Neuronal stem cell (in vitro differentiated cells): ENCODE measurements at places on chromosomes 6 and 20.
A peak's percentile ranks its signal among the peaks of the same experiment; 100 is the strongest.

DNA sequence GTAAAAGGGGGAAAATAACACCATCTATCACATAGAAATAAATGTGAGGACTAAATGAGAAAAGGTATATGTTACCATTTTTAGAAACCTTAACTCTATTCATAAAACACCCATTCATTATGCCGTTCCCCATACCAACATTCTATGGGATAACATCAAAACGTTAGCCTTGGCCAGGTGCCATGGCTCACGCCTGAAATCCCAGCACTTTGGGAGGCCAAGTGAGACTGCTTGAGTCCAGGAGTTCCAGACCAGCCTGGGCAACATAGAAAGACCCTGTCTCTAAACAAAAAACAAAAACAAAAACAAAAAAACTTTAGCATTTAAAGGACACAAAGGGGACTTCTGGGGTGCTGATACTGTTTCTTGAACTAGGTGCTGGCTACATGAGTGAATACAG is 1.3 kb downstream of the PIGU start:
- DNase-seq: no peak

GRCh38 chr6:30781395-30781742 is 37.0 kb upstream of the IER3 start:
- no peak for DNase-seq

- no peak for DNase-seq
Observed at GRCh38 chr6:151091571-151091970, 148.2 kb upstream of the AKAP12 start.

DNA sequence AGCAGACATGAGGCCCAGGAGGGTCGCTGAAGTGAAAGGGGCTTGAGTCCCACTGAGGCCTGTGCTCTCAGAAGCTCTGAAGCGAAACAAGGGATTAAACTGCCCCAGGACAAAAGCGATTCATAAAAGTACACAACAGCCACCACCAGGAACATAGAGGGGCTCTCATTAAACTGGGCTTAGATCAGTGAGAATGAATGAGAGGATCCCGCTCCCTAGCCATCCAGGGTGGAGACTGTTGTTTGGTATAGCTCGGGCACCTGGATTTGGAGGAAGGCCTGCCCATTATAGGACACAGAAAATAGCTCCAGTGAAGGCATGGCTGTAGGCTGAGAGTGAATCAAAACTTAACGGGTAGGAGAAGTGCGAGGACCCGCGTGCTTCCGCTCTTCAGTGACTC is 91.6 kb upstream of the TAB2 start:
- peak; percentile 76 for DNase-seq

- no peak for DNase-seq
Observed at GRCh38 chr6:42899871-42900270, 16.0 kb upstream of the PTCRA start.

DNA sequence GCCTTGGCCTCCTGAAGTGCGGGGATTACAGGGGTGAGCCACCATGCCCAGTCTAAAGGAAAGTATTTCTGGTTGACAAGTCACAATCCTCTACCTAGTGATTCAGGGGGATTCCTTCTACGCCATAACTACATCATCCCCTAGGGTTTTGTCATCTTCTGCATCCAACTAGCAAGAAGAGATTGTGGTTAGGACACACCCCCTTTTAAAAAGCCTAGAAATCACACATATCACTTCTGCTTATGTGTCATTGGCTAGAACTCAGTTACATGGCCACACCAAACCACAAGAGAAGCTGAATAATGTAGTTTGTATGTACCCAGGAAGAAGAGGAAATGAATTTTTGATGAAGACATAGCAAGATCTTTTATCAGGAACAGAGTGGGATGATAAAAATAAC is 14.7 kb upstream of the CHD6 start:
- no peak for DNase-seq

GRCh38 chr6:116955773-116956172 is 78.7 kb downstream of the RFX6 start:
- no peak for DNase-seq

DNA sequence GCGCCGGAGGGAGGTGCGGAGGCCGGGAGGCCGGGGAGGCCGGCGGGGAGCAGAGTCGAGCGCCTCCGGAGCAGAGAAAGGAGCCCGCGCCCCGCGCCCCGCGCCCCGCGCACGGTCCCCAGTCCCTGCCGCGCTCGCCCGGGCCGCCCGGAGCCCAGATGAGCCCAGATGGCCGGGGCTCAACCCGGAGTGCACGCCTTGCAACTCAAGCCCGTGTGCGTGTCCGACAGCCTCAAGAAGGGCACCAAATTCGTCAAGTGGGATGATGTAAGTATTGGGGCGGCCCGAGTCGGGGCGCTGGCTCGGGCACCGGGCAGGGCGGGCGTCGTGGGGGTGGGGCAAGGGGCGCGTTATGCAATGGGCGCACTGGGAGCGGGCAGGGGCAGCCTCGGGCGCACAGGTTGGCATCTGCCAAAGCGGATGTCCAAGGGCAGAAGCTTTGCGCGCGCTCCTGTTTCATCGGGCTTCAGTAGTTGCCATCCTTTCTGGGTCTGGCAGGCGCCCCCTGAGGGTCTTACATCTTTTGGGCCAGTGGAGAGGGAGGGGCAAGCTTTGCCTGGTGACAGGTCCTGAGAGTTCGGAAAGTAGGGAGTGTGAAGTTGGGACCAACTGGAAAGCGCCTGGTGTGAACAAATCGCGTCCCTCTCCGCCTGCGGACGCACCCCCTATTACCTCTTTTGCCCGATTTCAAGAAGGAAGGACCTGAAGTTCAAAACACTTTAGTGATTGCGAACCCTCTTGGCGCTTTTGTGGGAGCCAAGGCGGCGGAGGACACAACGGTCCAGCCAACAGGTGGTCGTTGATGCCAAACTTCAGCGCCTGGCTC is 631 bp downstream of the PLCB1 start:
- DNase-seq: peak; percentile 37

DNA sequence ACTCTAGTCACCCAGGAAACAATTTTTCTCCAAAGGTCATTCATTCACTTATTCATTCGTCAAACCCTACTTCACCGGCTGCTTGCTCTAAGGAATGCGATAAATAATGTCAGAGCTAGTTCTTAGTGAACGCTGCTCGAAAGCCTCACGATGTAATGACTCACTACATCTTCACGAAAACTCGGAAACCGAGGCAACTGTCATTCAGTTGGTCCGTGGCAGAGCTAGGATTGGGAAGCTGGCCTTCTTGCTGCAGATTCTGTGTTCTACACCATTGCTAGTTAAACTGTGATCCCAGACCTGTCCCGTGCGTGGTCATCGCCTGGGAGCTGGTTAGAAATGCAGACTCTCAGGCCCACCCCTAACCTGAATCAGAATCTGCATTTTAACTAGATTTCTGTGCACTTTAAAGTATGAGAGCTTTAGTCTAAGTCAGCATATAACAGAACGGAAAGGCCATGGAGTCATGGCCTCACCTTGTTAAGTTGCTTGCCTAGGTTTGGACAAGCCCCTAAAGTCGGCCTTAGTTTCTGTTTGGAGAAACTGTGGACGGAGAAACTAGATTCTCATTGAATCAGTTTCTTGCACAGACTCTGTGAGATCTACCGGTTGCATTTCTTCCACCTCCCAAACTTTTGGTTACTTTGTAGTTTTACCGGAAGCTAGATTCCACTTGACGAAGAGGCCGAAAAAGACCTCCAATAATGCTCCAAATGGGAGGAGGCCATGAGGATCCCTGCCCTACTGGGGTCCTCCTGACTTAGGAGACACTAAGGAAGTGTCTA is 651 bp upstream of the CCND3 start:
- no peak for DNase-seq

- DNase-seq: no peak
Observed at GRCh38 chr20:57544838-57545564, 15.9 kb upstream of the PCK1 start.

DNA sequence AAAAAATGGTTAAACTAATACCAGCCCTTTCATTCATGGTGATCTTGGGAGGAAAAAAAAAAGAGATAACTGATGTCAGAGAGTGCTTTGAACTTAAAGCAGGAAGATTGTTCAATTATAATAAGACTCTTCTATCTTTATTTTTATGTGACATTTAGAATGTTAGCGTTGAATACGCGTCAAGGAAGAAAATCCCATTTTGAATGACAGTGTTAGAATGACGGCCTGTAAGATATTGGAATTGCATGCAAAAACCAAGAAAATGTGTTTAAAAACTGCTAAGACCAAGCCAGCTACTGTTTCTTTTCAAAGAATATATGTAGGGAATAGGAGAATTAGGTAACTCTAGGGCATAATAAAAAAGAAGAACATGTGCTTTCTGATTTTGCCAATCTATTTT is 123.0 kb downstream of the CARMIL1 start:
- no peak for DNase-seq

- no peak for DNase-seq
Observed at GRCh38 chr20:44970243-44970757, 4.0 kb downstream of the STK4 start.

DNA sequence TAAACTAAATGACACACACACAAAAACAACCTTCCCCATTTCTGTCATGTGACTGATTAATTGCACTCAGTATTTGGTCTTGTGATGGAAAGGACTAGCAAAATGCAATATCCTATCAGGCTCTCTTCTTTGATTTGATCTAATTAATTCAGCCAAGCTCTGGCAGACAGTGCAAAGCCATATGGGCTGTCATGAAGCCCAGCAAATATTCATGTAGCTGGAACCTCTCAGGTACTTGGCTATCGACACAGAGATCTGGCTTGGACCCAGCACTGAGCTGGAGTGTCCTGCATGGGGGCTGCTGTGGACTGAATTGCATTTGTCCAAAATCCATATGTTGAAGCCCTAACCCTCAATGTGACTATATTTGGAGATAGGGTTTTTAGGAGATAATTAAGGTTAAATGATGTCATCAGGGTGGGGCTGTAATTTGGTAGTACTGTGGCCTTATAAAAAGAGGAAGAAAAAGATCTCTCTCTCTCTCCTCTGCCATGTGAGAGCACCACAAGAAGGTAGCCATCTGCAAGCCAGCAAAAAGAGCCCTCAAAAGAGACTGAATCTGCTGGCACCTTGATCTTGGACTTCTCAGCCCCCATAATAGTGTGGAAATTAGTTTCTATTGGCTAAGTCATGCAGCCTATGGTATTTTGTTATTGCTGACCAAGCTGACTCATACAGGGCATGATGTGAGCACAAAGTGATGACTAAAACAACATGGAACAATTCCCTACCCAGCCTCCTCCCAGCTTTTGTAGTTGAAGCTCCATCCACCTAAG is 77.1 kb downstream of the STMND1 start:
- DNase-seq: no peak

GRCh38 chr20:11091511-11091910 is 417.7 kb upstream of the JAG1 start:
- DNase-seq: no peak

DNA sequence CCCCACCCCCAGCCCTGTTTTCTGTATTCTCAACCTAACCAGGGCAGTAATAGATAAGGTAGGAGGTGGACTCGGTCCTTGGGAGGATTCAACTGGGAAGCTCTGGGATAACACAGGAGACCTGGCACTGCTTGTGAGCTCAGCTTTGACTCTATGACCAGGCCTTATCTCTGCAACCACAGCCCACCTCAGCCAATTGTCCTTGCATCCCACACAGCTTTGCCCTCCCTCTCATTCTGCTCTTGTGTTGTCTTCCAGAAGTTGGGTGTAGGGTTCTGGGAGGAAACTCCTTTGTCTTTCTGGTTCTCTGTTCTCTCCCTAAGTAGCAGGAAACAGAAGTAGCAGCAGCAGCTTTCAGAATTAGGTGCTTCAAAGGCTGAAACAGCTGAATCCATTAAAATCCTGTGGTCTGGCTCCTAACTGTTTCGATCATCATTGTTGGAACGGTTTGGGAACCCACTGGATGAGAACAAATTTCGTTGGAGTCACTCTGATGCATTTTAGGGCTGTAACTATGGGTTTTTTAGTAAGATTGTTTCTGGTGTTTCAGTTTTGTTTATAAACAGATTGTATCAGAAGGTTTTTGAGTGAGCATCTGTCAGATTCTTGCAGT is 32.4 kb upstream of the SNX9 start:
- DNase-seq: no peak

DNA sequence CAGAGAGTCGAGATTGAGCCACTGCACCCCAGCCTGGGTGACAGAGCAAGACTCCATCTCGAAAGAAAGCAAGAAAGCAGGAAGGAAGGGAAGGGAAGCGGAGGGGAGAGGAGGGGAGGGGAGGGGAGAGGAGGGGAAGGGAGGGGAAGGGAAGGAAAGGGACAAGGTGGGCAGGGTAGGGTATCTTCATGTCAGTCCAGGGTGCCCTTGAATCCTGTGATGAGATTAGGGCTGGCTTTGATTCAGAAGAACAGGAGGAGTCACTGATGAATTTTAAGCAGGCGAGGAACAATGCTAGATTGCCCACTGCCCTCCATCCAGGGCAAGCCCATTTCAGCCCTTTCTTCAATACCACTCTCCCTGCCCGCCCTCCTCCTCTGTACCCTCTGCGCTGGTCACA is 35.0 kb upstream of the EPB41L1 start:
- DNase-seq: no peak

DNA sequence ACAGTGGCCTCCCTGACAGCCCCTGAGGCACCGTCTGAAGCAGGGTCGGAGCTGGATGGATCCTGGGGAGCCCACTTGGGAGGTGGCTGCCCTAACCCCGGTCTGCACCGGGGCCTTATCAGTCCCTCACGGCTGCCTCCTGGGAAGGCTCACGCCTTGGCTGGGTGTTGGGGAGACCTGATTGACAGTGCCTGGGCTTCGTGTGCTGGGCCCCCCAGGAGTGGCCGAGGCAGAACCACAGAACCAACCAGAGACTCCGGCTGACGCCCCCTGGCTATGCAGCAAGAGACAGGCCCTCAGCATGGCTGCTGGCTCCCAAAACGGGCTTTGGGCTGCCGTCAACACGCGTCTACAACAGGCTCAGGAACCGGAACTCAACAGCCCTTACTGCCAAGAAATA is 219.6 kb downstream of the TAF4 start:
- no peak for DNase-seq

GRCh38 chr20:37943033-37943432 is 40.1 kb downstream of the VSTM2L start:
- DNase-seq: no peak

DNA sequence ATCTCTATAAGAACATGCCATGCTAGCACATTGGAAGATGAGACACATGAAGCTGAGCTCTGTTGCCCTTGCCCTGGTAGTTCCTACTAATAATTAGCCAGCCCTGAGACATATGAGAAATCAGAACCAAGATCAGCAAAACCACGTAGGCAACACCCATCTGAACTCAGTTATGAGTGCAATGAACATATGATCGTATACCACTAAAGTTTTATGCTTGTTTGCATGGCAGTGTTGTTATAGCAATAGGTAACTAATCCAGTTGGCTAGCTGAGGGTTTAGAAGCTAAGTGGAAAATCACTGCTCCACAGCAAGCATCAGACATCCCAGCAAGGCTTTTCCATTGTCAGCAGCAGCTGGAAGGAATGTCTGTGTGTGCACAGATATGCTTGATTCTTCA is 180.7 kb downstream of the BTBD3 start:
- no peak for DNase-seq

- no peak for DNase-seq
Observed at GRCh38 chr6:52975580-52975979, 19.5 kb downstream of the GSTA4 start.
